GM18507 (cell line): ENCODE measurements at places on chromosomes 13 and 19.
A peak's percentile ranks its signal among the peaks of the same experiment; 100 is the strongest.

DNA sequence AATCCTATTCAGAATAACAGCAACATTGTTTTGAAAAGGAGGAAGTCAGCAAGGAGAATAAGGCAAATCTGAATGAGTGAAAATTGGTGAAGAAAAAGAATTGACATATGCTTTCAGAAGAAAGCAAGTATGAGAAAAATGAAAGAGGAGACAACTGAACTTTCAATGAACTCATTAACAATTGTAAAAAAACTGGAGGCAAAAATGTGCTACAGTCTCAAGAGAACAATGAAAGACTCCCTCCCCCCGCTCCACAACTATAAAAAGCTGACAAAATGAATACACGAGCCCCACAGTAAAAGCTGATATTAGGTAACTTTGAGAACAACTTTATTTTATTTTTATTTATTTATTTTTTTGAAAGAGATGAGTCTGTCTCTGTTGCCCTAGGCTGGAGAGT is 373.1 kb downstream of the DIAPH3 start:
- DNase-seq = no peak

DNA sequence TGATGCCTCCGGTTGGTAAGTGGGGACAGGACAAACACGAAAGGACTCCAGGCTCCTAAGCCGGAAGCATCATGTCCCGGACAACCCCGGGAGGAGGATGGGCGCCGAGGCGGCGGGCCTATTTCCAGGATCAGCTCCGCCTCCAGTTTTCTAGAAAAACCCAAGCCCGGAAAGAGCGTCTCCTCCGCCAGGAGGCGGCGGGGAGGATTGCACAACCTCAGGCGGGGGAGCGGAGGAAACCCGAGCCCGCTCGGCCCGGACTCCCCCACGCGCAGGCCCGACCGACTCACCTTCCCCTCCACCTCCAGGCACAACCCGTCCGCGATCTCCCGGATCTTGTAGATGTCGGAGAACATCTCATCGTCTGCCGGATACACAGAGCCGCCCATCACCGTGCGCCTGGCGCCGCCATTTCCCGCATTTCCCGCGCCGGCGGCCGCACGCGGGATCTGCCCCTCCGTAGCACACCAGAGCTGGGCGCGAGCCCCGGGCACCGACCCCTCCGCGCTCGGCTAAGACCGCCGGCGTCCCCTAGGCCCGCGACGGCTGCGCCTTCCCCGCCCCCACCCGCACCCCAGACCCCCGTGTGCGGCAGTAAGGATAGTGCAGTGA is 455 bp downstream of the TPT1 start:
- no peak for DNase-seq

- no peak for DNase-seq
Measured at GRCh38 chr13:39825886-39826285, 170.4 kb downstream of the COG6 start.

GRCh38 chr19:5674714-5675113 is 5.6 kb downstream of the MICOS13 start:
- no peak for DNase-seq

GRCh38 chr19:7199613-7200533 is 94.3 kb downstream of the INSR start:
- no peak for DNase-seq

GRCh38 chr19:4342314-4342614 is 1.1 kb upstream of the MPND start:
- DNase-seq = no peak

- no peak for DNase-seq
Measured at GRCh38 chr19:58268344-58268743, 10.4 kb upstream of the ZNF8 start.

DNA sequence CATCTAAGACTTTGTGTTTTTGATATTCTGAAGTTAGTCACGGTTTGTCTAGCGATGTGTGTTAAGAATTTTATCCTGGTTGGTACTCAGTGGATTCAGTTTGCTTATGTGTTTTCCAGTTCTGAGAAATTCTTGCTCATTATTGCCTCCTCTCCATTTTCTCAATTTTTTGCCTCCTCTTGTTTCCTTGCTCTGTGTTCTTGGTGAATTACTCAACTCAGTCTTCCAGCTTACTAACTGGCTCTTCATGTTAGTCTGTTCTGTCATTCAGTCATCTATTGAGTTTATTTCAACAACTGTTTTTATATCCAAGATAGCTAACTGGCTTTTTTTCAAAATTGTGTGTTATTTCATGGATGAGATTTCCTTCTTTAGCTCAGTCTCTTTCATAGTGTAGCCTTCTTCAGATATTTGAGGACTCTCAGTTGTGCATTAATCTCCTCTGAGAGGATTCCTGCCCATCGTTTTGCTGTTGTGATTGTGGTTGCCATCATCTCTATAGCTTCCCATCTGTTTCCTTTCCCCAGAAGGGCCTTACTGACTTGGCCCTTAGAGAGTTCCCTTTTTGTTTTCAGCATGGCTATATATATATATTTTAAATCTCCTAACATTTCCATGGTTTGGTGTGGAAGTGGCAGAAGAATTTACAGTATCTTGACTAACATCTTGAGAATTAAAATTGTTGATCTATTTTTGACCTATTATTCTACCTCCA is 6.2 kb downstream of the SETDB2 start:
- no peak for DNase-seq

DNA sequence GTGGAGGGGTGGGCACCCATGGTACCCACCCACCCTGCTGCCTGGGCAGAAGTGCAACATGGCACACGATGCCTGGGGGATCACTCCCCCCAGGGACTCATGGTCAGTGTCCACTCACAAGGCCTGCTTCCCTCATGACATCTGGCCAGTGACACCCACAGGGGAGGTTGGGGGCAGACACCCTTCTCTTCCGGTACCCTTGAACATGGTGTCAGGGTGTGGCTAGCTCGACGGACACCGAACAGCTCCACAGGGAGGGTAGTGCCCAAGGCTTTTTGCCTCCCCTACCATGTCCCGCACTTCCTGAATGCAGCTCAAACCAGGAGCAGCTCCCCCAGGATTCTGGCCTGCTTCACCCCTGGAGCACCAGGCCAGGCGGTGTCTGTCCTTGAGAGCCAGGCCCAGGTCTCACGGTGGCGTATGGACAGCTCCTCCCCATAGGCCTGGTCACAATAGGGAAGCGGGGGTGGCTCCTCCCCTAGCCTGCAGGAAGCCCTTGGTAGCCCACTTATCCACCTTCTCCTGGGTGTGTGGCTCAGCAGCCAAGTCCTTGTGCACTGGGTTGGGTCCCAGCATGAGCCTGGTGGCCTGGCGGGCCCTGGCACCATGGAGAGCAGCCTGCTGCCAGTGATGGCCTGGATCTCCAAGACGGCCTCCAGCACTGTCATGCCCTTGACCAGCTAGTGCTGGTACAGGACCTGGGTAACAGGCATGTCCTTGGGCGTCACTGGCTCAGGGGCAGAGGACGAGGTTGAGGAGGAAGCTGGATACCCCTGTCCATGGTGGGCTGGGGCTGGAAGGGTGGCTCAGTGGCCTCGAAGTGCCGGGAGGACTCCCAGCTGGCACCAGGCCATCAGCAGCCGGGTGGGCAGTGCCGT is 7.8 kb downstream of the ACP4 start:
- DNase-seq = no peak

DNA sequence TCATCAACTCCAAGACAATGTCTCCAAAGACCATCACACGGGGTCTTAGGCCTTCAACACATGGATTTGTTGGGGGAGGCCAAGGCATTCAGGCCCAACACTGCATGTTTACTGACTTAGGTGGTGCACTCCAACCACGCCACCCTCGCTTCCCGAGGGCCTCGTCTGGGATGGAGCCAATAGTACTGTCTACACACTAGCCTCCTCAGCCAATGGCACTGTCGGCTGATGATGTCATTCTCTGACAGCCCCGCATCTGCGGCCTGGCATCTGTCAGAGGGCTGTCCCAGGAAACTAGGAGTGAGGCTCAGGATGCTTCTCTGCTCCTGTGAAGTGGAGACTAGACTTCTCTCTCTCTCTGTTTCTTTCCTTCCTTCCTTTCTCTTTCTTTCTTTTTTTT is 96.6 kb downstream of the TEX26 start:
- DNase-seq = no peak

DNA sequence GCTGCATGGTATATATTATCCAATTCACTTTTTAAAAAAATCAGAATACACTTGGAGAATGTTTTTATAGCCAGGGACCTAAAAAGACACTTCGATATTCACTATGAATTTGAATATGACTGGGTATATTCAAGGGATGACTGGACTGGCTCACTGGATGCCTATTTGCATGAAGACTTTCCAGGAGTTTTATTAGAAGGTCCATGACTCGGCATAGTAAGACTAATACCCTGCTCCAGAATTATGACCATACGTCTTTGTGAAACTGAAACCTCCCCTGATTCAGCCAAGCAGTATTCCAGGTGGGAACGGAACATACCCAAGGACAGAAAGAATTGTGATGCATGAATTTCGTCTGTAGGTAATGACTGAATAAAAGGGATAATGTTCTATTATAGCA is 3.9 kb upstream of the FAM216B start:
- DNase-seq = no peak

- no peak for DNase-seq
Measured at GRCh38 chr19:16133818-16134217, 9.7 kb upstream of the HSH2D start.

GRCh38 chr19:41957161-41957837 is 1.8 kb downstream of the RABAC1 start:
- no peak for DNase-seq

- no peak for DNase-seq
Measured at GRCh38 chr13:113859311-113860050, 4.4 kb downstream of the GAS6 start.

DNA sequence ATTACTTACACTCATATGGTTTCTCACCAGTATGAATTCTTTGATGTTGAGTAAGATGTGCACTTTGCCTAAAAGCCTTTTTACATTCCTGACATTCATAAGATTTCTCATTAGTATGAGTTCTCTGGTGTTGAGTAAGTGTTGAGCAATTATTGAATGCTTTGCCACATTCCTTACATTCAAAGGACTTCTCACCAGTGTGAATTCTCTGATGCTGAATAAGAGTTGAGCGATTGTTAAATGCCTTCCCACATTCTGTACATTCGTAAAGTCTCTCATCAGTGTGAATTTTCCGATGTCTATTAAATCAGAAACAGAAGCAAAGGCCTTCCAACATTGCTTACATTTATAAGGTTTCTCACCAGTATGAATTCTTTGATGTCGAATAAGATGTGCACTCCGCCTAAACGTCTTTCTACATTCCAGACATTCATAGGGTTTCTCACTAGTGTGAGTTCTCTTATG is 14.2 kb upstream of the ZFP30 start:
- no peak for DNase-seq

- DNase-seq = no peak
Measured at GRCh38 chr13:42702716-42703115, 78.7 kb upstream of the FAM216B start.

DNA sequence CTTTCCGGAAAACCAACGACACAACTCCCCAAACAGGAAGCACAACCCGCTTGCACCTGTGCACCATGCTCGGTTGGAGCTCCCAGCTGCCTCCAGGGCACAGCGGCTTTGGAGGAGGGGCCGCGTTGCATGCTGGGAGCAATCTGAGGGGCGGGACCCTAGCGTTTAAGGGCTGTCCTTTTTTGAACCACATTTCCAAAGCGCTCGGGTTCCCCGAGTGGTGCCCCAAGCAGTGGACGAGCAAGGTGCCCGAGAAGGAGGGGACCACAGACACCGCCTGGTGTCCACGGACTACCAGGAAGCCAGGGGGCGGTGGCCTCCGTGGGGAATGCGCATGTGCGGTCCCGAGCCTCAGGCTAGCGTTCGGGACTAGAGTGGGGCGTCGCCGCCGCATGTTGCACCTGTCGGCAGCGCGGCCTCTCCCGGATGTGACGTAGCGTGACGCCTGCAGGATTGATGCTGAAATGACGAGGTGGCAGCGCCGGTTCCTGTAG is 11.9 kb upstream of the ZNF57 start:
- DNase-seq = no peak

- DNase-seq = no peak
Measured at GRCh38 chr13:35016362-35017112, 74.5 kb downstream of the NBEA start.

GRCh38 chr19:17183271-17183761 is 31.8 kb upstream of the USE1 start:
- DNase-seq = peak; percentile 30

DNA sequence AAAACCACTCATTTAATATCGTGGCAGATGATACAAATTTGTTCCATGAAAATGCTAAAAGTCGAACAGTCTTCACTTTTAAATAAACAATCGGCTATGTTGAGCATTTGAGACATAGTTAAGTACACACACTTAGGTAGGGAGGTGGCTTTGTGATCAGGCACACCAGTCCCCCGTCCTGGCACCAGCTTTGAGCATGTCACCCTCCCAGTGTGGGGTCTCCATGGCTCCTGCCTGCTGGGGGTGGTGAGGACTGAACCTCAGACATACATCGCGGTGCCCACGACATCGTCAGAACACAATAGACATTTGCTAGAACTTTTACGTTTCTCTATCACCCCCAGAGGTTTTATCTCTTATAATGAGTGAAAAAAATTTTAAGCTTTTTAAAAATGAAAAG is 62.0 kb downstream of the RFX2 start:
- DNase-seq = no peak

DNA sequence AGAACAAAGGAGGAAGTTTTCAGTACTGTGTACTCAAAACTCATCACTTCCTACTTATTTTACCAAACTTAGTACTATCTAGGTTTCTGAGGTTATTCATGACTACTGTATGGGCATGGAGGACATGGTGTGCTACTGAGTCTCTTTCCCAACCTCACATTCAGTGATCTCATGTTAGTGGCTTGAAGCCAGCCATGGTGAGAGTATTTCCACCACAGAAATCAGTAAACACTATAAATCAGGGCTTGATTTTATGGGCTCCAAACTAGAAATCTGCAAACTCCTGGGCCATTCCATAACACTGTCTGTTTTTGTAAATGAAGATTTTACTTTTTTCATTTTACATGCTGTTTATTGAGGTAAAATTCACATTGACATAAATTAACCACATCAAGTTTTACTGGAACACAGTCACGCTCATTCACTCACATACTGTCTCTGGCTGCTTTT is 19.7 kb downstream of the MED26 start:
- DNase-seq = no peak

- no peak for DNase-seq
Measured at GRCh38 chr19:13053761-13054625, 48.7 kb downstream of the LYL1 start.

DNA sequence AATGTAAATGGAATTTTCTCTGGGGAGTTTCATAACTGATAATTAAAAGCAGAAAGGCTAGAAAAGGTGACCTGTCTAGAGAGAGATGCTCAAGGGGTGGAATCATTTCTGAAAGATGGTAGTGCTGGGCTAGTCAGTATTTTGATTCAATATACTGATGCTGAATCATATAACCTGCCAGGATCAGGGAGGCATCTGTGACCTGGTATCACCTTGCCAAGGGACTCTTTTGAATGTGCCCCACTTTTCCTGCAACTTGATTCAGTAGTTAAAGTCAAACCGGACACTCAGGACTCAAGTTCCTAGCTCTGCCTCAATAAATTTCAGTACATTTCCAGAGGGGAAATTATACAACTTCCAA is 15.8 kb downstream of the LCP1 start:
- no peak for DNase-seq

- DNase-seq = no peak
Measured at GRCh38 chr19:18698321-18699167, 15.1 kb downstream of the CRTC1 start.

- no peak for DNase-seq
Measured at GRCh38 chr19:55623130-55623529, 1.2 kb downstream of the ZNF784 start.
